Endothelial cell (in vitro differentiated cells): ENCODE measurements at places on chromosomes 12 and 14. TPM values are rescaled to one million over a fixed set of nuclear protein-coding genes. Genes with fewer than 3 reads are reported as not detected.

- peaks cover 3% of the 10 kb centered on the region for H3K36me3 ChIP-seq
- peaks cover 1% of the 10 kb centered on the region for H3K27me3 ChIP-seq
- DNase-seq, result no peak
- peak overlapping the region; percentile 50 for H3K4me3 ChIP-seq
- no peak overlapping the region for H3K27ac ChIP-seq
These were observed 66.8 kb downstream of the SRGAP1 start for GRCh38 chr12:63911341-63911740.

DNA sequence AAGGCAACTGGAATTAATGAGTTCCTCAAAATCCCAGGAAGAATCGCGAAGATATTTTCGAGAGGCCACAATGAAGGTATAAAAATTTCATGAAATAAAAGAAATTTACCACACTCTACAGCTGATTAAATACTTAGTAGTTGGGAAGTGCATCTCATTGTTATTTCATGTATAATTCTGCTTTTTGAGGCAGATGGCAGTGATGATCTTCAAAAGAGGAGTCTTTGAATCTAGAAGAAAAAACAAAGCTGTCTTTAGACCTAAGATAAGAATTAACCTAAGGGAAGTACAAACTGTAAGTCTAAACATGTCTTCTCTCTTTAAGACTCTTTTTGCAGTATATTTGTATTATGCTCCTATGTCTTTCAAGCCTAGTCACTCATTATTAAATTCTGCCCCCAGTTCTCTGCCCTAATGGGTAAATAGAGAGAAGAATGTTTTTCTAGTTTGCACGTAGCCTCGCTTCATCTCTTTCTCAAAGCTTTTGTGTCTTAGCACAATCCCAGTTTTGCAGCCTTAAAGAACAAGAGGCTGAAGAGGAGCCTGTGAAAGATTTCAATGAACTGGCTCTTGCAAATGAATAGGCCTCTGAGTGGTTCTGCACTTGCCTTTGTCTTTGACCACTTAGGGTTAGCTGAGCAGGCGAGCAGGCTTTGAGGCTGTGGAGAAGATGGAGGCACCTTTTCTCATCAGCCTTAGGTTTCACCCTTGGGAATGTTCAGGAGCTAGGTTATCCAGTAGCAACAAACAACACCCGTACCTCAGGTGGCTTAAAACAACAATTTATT lies 32.7 kb downstream of the CFAP54 start:
- DNase-seq, result no peak
- H3K4me3 ChIP-seq, result no peak overlapping the region
- H3K4me1 ChIP-seq, result peaks cover 4% of the 10 kb centered on the region

Gene SERPINA3
- not detected for total RNA-seq

- H3K27me3 ChIP-seq, result peaks cover 2% of the 10 kb centered on the region
- no peak overlapping the region for H3K4me3 ChIP-seq
- H3K27ac ChIP-seq, result no peak overlapping the region
- no peaks in the 10 kb centered on the region for H3K4me1 ChIP-seq
- no peak for DNase-seq
- no peaks in the 10 kb centered on the region for H3K36me3 ChIP-seq
These were observed 22.5 kb downstream of the PDE3A start for GRCh38 chr12:20390846-20391245.

Gene FSCB
- total RNA-seq, result not detected

DNA sequence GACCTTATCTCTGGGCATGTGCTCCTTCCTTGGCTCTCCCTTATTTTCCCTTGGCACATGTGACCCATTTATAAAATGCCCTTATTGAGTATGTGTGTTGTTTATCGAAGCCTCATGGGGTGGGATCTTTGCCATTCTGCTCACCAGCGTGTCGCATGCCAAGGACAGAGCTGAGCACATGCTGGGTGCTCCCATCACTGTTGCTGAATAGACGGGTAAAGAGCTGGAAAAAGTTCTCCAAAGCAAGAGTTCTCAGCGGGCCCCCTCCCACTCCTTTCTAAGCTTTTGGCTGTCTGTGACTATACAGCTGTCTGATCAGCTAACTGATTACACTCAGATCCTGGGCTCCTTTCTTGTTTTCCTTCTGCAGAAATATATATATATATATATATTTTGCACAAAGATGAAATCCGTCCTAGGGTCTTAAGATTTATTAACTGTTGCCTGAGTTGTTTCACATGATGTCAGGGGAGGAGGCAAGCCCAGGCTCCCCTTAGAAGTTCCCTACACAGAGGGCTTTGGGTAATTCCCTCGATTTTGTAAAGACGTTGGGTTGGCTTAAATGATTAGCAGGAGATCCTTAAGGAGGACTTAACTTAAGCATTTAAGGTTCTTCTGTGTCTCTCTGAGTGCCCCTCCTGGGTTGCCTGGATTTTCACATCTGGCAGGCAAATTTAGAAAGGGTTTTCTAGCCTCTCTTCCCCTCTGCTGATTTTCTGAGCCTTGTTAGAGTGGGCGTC lies 71.6 kb downstream of the TMEM132C start:
- H3K4me1 ChIP-seq, result no peaks in the 10 kb centered on the region
- H3K4me3 ChIP-seq, result no peak overlapping the region
- DNase-seq, result no peak
- H3K36me3 ChIP-seq, result peaks cover 4% of the 10 kb centered on the region

- H3K27me3 ChIP-seq, result peaks cover 6% of the 10 kb centered on the region
- H3K4me3 ChIP-seq, result no peak overlapping the region
- DNase-seq, result no peak
These were observed 5.7 kb downstream of the PTHLH start for GRCh38 chr12:27966870-27967269.

GRCh38 chr12:122646517-122647217 lies 56.5 kb downstream of the HCAR2 start:
- no peaks in the 10 kb centered on the region for H3K36me3 ChIP-seq
- no peak overlapping the region for H3K27ac ChIP-seq
- DNase-seq, result no peak

GRCh38 chr12:79141776-79142175 lies 277.2 kb downstream of the SYT1 start:
- no peak for DNase-seq
- H3K4me3 ChIP-seq, result no peak overlapping the region
- no peak overlapping the region for H3K27ac ChIP-seq
- no peaks in the 10 kb centered on the region for H3K4me1 ChIP-seq
- no peaks in the 10 kb centered on the region for H3K27me3 ChIP-seq
- H3K36me3 ChIP-seq, result no peaks in the 10 kb centered on the region

DNA sequence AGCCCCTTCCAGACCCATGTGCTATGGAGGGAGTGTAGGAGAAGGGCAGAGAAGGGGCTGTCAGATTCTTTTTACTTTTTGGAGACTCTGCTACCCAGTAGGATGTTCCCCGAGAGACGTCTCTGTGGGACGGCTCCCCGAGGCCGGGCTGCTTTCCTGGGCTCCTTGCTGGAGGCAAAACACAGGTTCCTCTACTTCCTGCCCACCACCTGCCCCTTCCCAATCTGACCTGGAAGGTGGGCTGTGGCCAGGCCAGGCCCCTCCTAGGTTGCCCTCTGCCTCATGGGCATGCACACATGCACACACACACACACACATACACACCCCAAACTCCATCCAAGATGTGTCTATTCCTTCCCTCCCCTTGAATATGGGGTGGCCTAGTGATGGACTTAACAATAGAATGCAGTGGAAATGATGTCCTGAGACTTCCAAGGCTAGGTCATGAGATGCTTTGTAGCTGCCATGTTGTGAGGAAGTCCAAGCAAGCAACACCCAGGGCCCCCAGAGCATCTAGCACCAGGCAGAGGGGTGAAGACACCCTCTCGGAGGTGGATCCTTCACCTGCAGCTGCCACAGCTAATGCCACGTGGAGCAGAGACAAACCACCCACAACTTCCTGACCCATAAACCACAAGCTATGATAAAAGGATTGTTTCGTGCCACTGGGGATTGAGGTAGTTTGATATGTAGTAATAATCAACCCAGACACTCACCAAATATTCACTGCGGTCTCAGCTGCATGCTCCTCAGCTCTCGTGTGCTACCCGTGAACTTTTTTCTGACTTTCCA lies 1.6 kb upstream of the ASB2 start:
- no peak overlapping the region for H3K4me3 ChIP-seq
- peaks cover 3% of the 10 kb centered on the region for H3K27me3 ChIP-seq
- no peak for DNase-seq

GRCh38 chr12:84397846-84398245 lies 514.8 kb downstream of the SLC6A15 start:
- H3K36me3 ChIP-seq, result no peaks in the 10 kb centered on the region
- no peaks in the 10 kb centered on the region for H3K27me3 ChIP-seq
- DNase-seq, result no peak
- H3K27ac ChIP-seq, result no peak overlapping the region
- no peaks in the 10 kb centered on the region for H3K4me1 ChIP-seq

DNA sequence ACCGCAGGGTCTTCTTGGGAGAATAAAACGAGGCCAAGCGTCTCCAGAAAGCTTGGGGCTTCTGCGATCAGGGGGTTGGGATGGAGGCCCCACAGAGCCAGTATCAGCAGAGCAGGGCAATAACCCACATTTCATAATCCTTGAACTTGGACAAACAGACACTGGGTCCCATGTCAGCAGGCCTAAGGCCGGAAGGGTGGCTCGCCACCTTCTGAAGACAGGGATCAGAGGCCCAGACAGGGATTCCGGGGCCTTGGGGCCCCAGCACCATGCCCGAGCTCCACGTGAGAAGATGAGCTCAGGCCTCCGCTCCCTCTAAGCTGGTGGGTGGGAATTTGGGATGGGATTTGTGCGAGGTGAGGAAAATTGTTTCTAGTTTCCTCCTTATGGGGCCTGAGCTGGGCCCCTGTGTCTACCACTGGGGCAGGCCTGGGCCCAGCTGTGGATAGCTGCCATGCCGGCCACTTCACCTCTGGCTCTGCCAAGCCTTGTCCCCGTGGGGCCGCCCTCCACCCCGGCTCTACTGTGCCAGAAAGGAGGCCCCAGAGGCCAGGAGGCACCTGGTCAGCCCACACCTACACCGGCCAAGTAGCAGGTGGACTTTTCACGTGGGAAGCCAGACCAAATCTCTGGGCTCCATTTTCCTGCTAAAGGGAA lies 67.2 kb upstream of the DLK1 start:
- H3K27me3 ChIP-seq, result peaks cover under 1% of the 10 kb centered on the region
- H3K4me3 ChIP-seq, result no peak overlapping the region
- no peaks in the 10 kb centered on the region for H3K36me3 ChIP-seq
- H3K4me1 ChIP-seq, result peaks cover 11% of the 10 kb centered on the region
- no peak overlapping the region for H3K27ac ChIP-seq

GRCh38 chr12:66831495-66831894 lies 152.6 kb upstream of the GRIP1 start:
- peaks cover 32% of the 10 kb centered on the region for H3K4me1 ChIP-seq

DNA sequence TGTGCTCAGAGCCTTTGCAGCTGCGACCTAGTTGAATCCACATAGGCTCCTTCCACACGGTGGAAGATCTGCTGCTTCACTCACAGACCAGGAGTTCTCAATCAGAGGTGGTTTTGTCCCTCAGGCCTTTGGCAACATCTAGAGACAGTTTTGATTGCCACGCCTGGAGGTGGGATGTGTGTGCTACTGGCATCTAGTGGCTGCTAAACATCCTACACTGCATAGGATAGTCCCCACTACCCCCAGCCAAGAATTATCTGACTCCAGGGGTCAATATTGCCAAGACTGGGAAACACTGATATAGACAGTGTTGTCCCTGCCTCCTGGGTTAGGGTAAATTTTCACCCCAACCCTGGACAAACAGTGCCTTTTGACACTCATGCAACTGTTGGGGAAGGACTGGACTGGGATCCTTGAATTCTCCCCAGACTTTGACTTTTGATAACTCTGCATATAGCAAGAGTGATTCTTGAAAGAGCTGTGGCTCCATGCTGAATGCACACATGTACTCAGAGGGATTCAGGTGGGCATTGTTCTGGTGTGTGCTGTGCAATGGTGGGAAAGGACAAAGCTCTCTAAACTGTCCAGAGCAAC lies 39.8 kb downstream of the BAZ2A start:
- DNase-seq, result no peak
- peaks cover 2% of the 10 kb centered on the region for H3K4me1 ChIP-seq
- peaks cover 3% of the 10 kb centered on the region for H3K27me3 ChIP-seq
- H3K36me3 ChIP-seq, result peaks cover 29% of the 10 kb centered on the region
- H3K27ac ChIP-seq, result no peak overlapping the region
- no peak overlapping the region for H3K4me3 ChIP-seq

- peaks cover 7% of the 10 kb centered on the region for H3K27me3 ChIP-seq
- H3K36me3 ChIP-seq, result peaks cover 30% of the 10 kb centered on the region
- H3K27ac ChIP-seq, result no peak overlapping the region
- no peak for DNase-seq
- H3K4me3 ChIP-seq, result no peak overlapping the region
These were observed 33.7 kb downstream of the NRDE2 start for GRCh38 chr14:90297876-90298629.

DNA sequence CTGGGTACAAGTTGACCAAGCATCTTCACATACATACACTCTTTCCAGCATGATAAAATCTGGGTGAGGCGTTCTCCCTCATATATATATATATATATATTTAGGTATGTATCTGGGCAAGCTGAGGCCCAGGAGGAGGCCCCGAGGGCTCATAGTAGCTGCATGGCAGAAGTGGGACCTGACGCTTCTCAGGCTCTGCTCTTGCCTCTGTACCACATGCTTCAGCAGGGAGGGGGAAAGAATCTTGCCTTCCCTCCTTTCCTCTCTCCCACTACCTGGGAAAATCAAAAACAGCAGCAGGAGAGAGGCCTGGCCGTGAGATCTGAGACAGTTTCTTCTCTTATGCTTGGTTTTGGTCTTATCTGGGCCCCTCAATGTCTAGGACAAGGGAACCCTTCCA lies 9.2 kb downstream of the PPP1R1A start:
- no peaks in the 10 kb centered on the region for H3K4me1 ChIP-seq
- H3K27ac ChIP-seq, result no peak overlapping the region
- no peak overlapping the region for H3K4me3 ChIP-seq

- H3K4me1 ChIP-seq, result peaks cover 10% of the 10 kb centered on the region
- peaks cover 3% of the 10 kb centered on the region for H3K27me3 ChIP-seq
- H3K4me3 ChIP-seq, result no peak overlapping the region
- DNase-seq, result no peak
- no peaks in the 10 kb centered on the region for H3K36me3 ChIP-seq
These were observed 23.6 kb downstream of the MMAB start for GRCh38 chr12:109549613-109550270.

DNA sequence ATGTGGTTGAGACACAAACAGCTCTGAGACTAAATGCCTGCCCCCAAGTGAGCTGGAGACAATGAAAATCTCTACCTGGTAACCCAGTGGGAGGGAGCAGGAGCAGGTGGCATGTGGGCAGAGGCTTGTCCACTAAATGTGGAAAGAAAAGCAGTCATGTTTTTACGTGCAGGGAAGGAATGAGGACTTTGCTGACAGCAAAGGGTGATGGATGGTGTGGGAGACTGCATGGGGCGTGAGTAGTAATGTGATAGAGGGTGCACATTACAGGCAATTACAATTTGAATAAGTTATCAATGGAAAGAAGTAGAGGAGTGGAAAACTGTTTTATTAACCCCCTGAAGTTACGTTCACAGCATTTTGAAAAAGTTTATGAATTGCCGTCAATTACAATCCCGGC lies 176.6 kb downstream of the NRXN3 start:
- no peaks in the 10 kb centered on the region for H3K36me3 ChIP-seq
- DNase-seq, result no peak
- no peaks in the 10 kb centered on the region for H3K4me1 ChIP-seq
- H3K27me3 ChIP-seq, result peaks cover 4% of the 10 kb centered on the region

GRCh38 chr12:22529281-22530060 lies 14.9 kb downstream of the C2CD5 start:
- H3K4me3 ChIP-seq, result no peak overlapping the region
- H3K4me1 ChIP-seq, result no peaks in the 10 kb centered on the region
- H3K27ac ChIP-seq, result no peak overlapping the region
- peaks cover 23% of the 10 kb centered on the region for H3K36me3 ChIP-seq

Gene RFX4
- total RNA-seq, result not detected

- H3K4me3 ChIP-seq, result no peak overlapping the region
- H3K4me1 ChIP-seq, result peaks cover 16% of the 10 kb centered on the region
- H3K36me3 ChIP-seq, result no peaks in the 10 kb centered on the region
- peaks cover 10% of the 10 kb centered on the region for H3K27me3 ChIP-seq
These were observed 18.5 kb downstream of the NCOR2 start for GRCh38 chr12:124548854-124549378.
